Stimulated activated CD4-positive, alpha-beta T cell treated with anti-CD3 and anti-CD28 coated beads, Interleukin-2, amount 100 ng/mL, for 24 hours (primary cell): ENCODE measurements at places on chromosomes 6 and 20.

GRCh38 chr6:7993952-7994351 lies 70.2 kb downstream of the BLOC1S5 start:
- no peak for DNase-seq

DNA sequence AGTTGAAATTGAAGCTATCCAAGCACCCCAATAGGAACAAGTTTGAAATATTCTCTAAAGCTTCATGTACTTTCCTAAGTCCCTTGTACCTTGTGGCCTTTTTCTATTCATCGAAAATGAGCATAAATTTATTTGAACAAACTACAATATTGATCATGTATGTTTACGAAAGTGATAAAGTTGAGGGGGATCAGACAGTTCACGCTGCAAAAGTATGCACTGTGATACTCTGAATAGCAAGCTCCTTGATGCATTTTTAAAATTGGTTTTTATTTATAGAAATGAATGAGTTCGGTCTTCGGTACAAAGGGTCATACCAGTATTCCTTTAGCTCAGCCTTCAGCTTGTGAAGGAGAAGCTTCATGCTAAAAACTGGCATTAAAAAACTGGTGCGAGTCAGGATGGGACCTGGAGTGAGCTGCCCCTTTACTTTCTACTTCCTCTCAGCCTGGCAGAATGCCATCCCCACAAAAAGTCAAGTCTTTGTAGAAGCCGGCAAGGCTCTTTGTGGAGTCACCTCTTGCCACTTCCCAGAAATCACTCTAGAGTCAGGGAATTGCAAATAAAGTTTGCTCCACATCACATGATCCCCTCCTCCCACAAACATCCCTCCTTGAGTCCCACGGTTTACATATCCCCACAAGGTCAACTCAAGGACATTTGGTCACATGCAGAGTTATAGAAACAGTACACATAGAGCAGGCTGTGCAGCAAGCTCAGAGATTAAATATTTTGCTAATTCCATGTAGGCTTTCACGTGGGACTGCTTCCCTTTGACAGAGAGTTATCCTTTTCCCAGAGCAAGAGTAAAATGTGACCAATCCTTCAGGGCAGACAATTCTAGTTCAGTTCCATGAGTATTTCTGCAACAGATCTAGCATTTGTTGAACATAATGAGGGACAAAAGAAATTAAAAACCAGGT lies 34.6 kb upstream of the ADGRF1 start:
- DNase-seq, result no peak

GRCh38 chr6:124355146-124355545 lies 551.5 kb downstream of the NKAIN2 start:
- DNase-seq, result no peak

DNA sequence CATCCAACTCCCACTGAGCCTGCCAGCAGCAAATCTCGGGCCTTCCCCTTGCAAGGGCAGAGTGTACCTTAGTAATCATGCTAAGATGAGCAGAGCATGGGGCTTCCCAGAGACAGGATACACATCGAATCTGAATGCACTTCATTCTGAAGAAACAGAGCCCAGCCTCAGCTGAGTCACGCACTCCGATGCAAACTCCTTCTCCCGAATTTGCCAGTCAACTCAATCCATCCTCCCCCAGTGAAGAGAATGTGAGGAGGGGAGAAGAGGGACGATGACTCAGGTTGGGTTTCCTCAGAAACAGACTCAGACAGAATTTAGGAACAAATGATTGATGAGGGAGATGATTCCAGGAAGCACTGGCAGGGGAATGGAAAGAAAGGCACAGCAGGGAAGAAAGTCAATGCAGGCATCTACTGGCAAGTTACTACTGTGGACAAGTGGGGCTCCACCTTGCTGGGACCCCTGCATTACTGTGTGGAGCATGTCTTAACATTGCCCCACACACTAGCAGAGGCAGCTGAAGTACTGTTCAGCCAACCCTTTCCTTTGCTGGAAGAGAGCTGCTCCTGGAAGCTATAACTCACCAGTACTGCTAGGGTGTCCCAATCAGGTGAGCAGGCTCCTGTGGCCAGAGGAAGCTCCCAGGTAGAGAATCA lies 251.6 kb downstream of the ADGB start:
- DNase-seq, result no peak

DNA sequence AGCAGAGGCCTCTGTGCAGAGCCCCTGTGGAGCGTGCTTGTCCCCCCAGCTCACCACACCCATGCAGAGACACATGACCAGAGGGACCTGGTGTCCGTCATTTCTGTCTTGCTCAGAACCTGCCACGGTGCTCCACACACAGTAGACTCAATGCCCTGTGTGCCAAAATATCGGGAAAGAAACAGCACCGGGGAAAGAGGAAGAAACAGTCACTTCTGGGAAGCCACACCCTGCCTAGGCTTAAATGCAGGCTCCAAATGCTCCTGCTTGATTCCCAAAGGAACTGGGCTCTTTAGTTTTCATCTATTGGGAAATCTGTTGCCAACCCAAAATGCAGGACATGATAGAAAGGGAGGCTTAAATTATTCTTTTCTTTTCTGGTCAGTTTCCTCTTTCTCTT lies 503.9 kb downstream of the CD83 start:
- no peak for DNase-seq

DNA sequence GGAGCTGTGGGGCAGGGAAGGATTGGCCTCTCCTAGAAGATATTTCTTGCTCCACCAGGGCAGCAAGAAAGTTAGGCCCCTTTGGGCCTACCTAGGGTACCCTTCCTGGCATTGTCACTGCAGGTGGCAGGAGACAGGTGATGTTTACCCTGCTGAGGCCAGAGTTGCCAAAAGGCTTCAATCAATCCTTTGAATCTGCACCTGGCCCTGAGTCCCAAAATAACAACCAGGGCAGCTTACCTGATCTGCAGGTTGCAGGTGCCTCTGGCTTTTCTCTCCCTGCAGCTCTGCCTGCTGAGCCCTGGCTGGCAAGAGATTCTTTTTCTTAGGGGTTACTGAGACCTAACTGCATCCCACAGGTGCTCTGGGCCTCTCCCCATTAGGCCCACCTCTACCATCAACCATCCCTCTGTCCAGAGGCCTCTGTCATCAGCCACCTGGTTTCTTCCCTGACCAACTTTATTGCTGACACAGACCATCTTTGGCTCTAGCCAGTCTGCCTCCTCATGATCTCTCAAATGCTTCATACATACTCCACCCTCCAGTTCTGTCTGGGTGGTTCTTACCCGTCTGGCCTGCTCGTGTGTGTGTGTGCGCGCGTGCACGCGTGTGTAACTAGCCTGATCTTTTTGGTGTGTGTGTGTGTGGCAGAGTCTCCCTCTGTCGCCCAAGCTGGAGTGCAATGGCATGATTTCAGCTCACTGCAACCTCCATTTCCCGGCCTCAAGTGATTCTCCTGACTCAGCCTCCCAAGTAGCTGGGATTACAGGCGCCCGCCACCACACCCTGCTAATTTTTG lies 13.7 kb downstream of the BCL2L1 start:
- DNase-seq, result no peak

GRCh38 chr6:13877051-13877450 lies 47.7 kb upstream of the RNF182 start:
- DNase-seq, result no peak

DNA sequence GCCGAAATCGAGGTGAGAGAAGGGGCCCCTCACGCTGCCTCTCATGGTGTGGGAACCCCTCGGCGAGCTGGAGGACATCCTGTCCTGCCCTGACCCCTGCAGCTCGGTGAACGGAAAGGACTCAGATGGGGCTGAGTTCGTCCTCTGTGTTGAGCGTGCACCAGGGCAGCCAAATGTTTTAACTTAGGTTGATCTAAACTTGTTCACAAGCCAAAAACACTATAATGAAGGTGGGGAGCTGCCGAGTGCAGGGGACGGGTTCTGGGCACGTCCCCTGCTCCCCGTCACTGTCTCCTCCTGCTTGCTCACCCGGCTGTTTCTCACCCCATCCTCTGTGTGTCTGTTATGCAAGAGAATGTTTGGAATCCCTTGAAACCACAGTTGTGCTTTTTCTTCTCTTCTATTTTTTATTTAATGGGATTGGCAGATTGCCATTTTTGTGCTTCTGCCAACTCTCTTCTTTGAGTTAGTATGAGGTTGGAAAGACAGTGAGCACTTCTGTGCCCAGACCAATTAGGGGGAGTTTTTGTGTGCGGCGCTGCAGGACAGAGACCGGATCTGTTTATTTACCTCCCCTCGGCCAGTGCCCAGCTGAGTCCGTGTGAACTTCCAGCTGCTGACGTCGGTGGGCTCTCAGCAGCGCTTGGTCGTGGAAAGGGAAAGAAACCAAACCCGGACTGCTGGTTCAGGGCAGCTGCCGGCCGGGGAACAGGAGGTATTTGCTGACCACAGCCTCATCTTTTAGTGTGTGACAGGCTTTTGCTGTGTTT lies 158.1 kb downstream of the DTNBP1 start:
- no peak for DNase-seq

GRCh38 chr6:18036781-18037180 lies 49.3 kb upstream of the KIF13A start:
- DNase-seq, result no peak

- no peak for DNase-seq
These were observed 138.9 kb downstream of the EYA4 start for GRCh38 chr6:133380047-133380446.

DNA sequence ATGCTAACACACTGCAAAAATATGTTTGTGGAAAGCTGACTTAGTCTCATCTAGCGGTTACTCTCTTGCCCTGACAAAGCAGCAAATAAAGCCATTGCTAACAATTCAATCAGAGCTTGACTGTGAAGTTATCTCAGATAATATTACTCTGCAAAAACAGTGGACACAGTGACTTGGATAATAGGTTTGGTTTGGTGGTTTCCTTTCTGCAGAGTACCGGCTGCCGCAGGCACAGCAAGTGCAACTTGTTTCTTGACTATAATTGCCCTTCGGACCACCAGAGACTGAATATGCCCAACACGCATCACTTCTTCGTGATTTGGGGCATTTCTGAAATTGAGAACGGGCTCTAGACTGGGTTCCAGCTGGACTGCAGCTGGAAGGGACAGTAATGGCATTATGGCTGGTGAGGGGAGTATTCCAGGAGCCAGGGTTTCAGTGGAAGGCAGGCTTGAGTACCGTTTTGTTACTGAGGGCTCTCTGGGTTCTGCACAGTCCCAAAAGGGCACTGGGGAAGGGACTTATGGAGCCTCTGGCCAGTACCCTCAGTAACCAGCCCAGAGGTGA lies 40.0 kb downstream of the DSTN start:
- no peak for DNase-seq

- DNase-seq, result no peak
These were observed 268.3 kb downstream of the CDKAL1 start for GRCh38 chr6:20802596-20802995.

- no peak for DNase-seq
These were observed 68.3 kb downstream of the PKHD1 start for GRCh38 chr6:52019092-52019491.

- no peak for DNase-seq
These were observed 277.2 kb downstream of the ARHGAP18 start for GRCh38 chr6:129432738-129433137.

- DNase-seq, result no peak
These were observed 231.2 kb upstream of the ARID1B start for GRCh38 chr6:156545931-156546330.

DNA sequence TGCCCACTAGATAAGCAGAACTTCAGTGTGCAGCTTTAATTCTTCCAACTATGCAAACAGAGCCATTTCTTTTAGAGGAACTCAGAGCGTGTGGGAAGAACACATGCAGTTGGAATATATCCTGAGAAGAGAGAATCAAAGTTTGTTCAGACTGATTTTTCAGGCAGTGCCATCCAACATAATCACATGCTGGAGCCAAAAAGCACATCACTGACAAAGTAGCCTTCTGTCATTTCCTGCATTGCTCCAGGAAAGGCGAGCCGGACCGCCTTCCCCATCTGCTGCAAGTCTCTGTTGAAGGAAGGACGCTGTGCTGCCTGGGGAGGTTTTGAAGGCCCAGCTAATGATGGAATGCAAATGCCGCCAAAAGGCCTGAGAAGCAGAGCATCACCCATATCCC lies 98.4 kb downstream of the DOK5 start:
- no peak for DNase-seq

- DNase-seq, result no peak
These were observed 13.6 kb upstream of the PDE7B start for GRCh38 chr6:135837735-135838449.

DNA sequence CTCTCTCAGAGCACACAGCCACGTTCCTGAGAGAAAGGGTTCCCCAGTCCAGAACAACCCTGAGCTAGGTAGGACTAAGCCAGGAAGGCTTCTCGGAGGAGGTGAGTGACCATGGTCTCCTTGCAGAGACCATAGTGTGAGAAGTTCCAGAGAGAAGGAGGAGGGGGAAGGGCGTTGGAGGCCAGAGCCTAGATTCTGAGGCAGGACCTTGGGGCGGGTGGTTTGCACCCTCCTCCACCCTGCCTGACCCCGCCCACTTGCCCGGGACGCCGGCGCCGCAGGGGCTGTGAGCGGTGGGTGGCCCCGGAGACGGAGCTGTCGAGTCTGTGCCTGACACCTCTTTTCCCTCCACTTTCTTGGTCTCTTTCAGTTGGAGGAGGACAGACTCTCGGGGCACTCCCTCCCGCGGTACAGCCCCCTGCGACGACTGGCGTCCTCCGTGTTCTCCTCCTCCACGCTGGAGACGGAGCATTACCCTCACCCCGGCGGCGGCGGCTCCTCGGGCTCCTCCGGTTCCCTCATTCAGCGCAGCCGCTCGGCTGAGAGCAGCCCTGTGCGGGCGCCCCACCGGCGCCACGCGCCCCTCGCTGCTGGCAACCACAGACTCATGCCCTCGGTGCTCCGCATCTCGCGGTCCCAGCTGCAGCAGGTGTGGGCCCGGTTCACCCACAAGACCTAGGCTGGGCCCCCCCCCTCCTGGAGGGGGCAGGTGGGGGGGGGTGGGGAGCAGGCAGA lies 26.2 kb downstream of the TTBK1 start:
- peak; percentile 62 for DNase-seq

DNA sequence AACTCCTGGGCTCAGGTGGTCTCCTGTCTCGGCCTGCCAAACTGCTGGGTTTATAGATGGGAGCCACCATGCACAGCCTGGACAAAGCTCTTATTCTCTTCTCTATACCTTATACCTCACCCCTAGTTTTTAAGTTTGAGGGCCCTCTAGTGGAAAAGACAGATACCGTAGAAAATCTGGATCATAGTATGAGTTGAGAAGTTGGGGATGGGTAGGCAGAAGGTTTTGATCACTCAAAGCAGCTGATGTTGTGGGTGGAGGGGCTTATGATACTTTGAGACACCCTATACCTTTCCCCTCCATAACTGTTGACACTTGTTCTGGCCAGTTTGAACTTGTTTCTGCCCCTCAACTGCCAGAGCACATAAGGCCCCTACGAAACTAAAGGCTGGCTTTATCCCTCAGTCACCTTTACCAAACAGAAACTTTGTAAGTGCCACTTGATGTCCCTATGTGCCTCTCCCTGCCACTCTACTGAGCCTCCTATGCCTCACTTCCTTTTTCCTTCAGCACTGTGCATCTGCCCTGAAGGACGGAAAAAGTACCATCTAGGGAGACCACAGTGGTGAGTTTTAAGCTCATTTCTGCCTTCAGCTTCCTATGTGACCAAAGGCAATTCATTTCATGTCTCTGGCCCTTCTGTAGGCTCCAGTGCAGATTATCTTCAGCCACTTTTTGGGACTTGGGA lies 28.6 kb downstream of the RALY start:
- DNase-seq, result no peak

DNA sequence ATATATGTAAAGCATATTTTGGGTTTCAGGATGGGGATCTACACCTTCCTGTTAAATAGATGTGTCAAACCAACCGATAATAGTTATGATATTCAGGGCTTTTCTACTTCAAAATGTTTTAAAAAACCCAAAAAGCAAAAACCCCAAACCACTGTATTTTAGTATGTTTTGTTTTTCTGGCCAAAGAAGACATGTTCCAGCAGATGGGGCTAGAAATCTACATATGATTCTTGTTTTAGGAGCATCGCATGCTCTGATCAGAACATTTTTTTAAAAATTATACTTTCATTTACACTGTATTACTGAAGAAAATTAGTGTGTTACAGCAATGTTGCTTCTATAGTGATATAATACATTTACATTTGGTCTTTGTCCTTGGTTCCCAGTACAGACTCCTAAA lies 11.0 kb downstream of the RMND1 start:
- DNase-seq, result no peak
